ENCODE measurements at places on chromosomes 12 and 14.

DNA sequence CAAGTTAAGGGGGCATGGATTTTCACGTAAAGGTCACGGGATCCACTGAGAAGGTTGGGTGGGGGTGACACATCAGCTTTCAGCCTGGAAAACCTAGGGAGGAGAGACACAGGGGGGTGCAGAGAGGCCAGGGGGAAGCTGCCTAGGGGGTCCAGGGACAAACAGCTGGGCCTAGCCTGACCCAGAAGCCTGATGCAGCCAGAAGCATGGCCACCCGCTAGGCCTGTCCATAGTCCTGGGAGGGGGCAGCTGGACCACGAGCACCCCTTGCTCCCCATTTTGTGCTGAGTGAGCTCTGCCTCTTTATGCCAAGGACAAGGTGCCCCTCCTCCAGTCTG is 322.7 kb upstream of the RTL1 start:
- DNase-seq: no peak

- DNase-seq: no peak
Measured at GRCh38 chr12:124481772-124482566, 85.4 kb downstream of the NCOR2 start.

DNA sequence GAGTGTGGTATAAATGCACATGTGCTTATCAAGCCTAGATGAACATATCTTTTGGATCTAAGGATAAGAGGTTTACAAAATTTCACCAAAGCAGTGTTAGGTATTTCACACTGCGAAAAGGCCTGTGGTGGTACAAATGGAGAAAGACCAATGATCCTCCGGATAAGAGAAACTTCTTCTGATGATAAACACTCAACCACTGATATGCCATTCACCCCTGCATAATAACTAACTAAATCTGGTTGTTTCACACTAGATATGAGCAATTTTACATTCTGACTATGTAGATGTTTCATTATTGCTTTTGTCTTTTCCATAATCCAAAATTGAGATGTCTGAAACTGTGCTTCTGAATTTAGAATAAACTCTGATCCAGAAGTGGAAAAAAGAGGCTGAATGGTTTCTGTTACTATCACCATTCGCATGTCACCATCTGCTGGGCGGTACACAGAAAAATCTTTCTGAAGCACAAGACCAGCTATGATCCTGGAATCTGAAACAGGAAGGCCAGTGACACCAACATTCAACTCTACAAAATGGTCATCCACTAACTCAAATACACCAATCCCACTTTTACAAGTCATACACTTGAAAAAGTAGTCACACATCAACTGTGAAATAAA is 1.3 kb downstream of the BBS10 start:
- DNase-seq: peak; percentile 75

GRCh38 chr12:123105211-123105826 is 45.6 kb downstream of the PITPNM2 start:
- no peak for DNase-seq

GRCh38 chr12:75438059-75438754 is 42.3 kb upstream of the GLIPR1 start:
- no peak for DNase-seq

- peak; percentile 46 for DNase-seq
Measured at GRCh38 chr14:38137005-38137404, 70.7 kb upstream of the SSTR1 start.

DNA sequence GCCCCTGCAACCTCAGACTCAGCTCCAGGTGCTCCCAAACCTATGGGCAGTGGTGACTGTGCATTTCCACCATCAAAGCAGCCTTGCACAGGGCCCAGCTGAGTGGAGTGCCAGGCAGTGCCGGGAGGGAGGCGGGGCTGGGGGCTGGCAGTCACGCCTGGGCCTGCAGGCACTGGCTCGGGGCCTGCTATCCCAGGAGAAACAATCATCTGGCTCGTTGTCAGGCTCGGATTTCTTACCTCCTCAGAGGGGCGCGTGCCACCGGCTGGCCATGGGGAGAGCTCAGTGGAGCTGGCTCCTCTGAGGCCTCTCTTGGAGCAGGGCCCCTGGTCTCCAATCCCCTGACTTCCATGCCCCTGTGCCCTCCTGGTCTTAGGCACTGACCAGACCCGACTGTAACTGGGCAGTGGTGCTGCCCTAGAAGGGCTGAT is 20.2 kb upstream of the PPP1R13B start:
- no peak for DNase-seq

DNA sequence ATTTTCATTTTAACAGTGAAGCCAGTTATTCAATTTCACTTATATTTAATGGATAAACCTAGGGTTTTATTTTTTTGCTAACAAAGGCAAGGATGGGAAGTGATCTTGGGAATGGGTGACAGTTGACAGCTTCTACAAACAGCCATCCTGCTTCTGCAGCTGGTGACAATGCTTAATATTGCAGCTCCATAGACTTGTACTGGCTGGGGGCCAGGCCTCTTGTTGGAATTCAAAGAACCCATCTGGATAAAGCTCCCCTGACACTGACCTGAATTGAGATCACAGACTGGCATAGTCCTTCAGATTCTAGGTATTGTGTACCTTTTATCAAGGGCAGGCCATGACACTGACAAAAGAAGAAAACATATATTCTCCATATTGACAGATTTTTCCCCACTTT is 664.6 kb upstream of the FOXG1 start:
- DNase-seq: no peak

- DNase-seq: no peak
Measured at GRCh38 chr12:42382013-42382696, 56.2 kb downstream of the PPHLN1 start.

DNA sequence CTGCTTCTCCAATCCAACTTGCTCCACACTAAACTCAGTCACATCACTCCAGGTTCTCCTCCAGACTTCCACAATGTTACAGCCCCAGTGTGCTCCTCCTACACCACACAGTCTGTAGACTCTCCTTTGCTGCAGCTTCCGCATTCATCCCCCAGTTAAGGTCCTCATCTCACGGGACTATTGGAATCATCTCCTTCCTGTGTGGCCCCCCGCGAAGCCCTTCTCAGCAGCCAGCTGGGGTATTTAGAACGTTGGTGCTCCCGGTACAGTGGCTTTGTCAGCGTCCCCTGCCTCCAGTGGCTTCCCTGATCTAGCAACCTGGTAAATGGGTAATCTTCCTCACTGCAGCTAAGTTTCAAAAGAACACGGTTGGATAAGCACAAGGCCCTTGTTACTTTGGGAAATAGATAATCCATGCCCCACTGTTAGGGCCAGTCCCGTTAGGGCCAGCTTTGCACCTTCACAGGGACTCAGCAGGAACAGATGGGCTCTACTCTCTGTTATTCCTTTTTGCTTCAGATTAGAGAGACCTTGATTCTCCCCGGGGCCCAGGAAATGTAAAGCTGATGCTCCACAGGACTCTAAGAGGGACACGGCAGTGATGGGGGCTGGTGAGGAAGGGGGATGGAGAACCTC is 823 bp upstream of the TSPAN11 start:
- DNase-seq: no peak

GRCh38 chr14:38042322-38042721 is 165.4 kb upstream of the SSTR1 start:
- DNase-seq: peak; percentile 82

DNA sequence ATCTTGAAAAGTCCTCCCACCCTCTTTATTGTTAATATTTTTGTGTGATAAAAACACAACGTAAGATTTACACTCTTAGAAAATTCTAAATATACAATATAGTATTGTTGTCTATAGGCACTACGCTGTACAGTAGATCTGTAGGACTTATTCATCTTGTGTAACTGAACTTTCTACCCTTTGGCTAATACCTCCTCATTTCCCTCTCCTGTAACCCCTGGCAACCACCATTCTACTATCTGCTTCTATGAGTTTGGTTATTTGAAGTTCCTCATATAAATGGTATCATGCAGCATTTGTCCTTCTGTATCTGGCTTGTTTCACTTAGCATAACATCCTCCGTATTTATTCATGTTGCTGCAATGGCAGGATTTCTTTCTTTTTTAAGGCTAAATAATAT is 5.2 kb upstream of the CLEC9A start:
- no peak for DNase-seq

- no peak for DNase-seq
Measured at GRCh38 chr12:65570451-65571130, 253.7 kb upstream of the HMGA2 start.

GRCh38 chr12:88624911-88625310 is 44.6 kb upstream of the KITLG start:
- DNase-seq: peak; percentile 76

GRCh38 chr14:36947362-36947761 is 225.0 kb downstream of the SLC25A21 start:
- DNase-seq: no peak

DNA sequence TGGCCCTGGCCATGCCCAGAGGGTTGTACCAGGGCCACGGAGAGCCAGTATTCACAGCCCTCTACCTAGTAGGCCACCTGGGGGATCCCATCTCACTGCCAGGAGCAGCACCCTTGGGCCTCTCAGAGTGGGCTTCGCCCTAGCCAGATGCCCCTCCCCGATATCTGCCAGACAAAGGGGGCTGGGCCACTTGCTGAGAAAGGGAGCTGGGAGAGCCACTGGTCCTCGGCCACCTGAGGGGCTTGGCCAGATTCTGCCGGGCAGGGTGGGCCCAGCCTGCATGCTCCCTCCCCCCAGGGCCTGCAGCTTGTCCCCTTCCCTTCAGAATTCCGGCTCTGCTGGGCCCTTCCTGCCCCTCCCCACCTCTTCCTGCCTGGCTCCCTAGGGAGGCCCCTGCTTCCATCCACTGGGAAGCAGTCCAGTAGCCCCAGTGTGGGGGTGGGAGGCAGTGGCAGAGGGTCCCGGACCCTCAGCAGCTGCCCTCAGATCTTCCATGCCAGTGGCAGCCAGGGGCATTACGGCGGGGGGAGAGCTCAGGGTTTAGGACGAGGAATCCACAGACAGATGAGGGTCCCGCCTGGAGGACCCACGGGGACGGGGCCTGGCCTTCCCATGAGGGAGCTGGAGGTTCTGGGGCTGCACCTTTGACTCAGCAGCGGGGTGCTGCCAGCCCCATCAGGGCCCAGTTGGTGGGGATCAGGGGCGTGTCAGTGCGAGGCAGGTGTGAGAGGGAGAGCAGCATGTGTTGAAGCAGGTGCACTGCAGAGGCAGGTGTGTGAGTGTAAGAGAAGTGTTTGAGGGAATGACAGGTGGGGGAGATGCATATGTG is 2.4 kb downstream of the CRIP2 start:
- no peak for DNase-seq

DNA sequence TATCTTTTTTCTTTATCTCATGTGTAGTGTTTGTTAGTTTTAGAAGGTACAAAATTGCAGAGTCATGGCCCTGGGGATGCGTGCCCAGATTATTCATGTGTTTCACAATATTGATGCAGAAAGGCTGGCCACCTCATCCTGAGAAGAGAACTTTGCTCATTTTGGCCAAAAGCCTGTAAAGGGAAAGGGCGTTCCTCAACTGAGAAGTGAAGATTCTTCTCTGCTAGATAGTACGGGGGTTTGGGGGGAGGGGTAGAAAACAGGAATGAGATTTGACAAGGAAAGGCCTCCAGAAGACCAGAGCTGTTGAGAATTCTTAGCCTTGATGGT is 1.7 kb downstream of the MGST1 start:
- DNase-seq: peak; percentile 86

- DNase-seq: peak; percentile 15
Measured at GRCh38 chr14:99475179-99475578, 5.5 kb downstream of the SETD3 start.

- DNase-seq: peak; percentile 80
Measured at GRCh38 chr12:84637926-84638325, 274.7 kb downstream of the SLC6A15 start.

DNA sequence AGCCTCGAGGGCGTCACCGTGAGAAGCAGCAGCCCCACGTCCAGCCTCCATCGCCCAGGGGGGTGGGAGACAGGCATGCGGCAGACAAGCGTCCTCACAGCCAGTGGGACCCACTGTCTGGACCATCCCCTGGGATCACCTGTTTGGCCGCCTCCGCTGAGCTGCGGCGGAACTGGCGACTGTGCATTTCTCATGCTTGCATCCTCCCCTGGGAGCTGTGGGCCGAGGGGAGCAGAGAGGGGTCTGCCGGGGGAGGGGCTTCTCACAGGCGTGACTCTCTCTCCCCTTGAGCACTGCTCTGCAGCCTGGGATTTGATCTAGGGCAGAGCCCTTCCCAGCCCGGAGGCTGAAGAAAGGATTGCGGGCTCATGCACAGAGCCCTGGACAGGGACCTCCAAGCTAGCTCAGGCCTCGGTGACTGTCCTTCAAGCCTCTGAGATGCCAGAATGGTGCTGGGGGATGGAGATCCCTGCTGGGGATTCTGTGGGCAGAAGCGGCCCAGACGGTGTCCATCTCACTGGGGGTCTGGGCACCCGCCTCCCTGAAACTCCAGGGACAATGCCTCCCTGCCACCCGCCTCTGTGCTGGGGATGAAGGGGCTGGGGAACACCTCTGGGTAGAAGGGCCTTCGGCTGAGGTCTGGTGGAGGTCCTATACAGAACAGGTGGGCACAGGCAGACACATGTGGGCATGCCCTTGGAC is 61.1 kb downstream of the PRIMA1 start:
- no peak for DNase-seq

- no peak for DNase-seq
Measured at GRCh38 chr12:121866331-121866730, 7.7 kb upstream of the HPD start.

DNA sequence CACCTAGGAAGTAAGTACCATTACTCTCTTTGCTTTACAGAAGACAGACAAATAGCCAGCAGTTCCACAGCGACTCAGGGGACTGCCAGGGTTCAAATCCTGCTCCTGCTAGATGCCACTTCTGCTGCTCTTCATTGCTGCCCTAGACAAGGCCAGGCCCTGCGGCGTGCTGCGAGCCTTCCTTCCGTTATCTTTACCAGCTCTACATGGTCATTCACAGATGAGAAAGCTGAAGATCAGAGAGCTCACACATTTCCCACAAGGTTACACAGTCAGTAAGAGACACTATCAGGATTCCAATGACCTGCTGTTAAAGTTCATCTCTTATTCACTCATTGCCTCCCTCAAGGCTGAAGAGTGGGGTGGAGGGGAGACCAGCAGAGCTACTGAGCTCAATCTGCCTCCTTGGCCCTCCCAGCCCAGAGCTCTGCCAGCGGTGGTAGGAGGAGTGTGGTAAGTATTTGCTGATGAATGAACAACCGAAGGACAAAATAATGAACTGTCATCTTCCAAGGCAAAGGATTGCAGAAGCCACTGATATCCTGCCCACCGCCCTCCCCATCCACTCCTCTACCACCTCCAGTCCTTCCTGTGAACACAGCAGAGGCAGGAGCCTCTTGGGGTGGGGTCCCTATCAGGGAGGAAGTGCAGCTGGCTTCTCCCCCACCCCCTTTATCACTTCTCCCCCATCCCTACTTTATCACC is 14.6 kb upstream of the HDAC7 start:
- DNase-seq: no peak
